ENCODE measurements at places on chromosomes 2 and 18. TPM values are rescaled to one million over a fixed set of nuclear protein-coding genes. Genes with fewer than 3 reads are reported as not detected.

Gene DOK6
- under 0.01 TPM for total RNA-seq

Gene ATIC
- 49.4 TPM for total RNA-seq

Gene FEV
- not detected for total RNA-seq

Gene CDH2
- 9.5 TPM for total RNA-seq

Gene LIMS3
- 1.1 TPM for total RNA-seq

Gene TUBA4B
- total RNA-seq, result not detected

Gene ERFE
- 2.0 TPM for total RNA-seq

Gene NOSTRIN
- not detected for total RNA-seq

Gene OSBPL6
- 5.2 TPM for total RNA-seq

Gene CTIF
- total RNA-seq, result 4.9 TPM

Gene EN1
- total RNA-seq, result not detected

Gene RNF103
- 18.9 TPM for total RNA-seq

All from melanocyte of skin (primary cell).